ENCODE measurements at places on chromosomes 2 and 18.

GRCh38 chr2:195533771-195534642 lies 123.0 kb upstream of the SLC39A10 start:
- peak; percentile 27 for DNase-seq

DNA sequence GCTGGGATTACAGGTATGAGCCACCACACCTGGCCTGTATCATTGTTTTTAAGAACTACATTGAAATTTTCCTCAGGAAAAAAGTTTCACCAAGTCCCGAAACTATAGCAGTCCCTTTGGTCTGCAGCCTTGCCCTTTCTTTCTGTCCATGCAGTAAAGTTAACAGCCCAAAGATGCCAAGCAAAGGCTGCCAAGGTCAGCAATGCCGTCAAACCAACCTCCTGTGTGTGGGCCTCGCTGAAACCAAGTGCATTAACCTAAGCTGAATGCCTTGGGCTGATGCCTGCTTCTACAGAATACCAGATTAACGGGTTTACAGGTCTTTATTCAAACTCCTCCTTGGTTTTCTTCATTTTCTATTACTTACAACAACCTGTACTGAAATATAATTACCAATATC lies 73.1 kb downstream of the EIF5B start:
- DNase-seq: no peak

DNA sequence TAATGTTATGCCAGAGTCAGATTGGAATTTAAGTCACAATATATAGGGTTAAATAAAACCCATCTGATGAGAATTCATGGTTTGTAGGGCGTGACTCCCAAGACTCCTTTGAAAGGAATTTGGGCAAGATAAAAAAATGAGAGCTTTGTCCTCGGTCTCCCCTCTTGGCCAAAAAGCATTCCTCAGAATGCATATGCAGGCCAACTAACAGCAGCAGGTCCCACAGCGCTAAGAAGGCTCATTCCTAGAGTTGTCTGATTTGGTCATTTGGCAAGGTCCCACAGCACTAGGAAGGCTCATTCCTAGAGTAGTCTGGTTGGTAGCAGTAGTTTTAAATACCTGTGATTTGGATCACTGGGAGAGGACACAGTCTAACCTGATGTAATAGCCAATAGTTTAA lies 106.3 kb upstream of the B3GNT2 start:
- DNase-seq: no peak

DNA sequence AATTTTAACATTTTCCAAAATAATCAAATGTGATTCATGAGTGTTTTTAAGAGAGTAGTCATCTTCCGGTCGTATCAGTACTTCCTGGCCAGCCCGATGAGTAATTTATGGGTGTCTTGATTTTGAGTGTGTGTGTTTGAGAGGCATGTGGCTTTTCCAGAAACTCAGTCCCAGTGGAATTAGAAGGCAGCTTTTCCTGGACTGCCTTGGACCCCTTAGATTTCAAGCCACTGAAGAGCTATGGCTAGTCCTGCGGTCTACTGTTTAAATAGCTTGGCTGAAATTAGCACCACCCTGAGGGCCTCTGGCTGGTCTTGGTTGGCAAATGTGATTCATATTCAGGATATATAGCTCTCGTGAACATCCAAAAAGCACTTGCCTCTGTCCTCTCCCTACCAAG lies 59.4 kb downstream of the HK2 start:
- DNase-seq: no peak

GRCh38 chr2:55163274-55163721 lies 68.8 kb downstream of the CLHC1 start:
- no peak for DNase-seq

GRCh38 chr18:13273800-13274199 lies 55.2 kb downstream of the LDLRAD4 start:
- no peak for DNase-seq

- DNase-seq: no peak
These were observed 155.5 kb upstream of the ACVR2A start for GRCh38 chr2:147689220-147689909.

DNA sequence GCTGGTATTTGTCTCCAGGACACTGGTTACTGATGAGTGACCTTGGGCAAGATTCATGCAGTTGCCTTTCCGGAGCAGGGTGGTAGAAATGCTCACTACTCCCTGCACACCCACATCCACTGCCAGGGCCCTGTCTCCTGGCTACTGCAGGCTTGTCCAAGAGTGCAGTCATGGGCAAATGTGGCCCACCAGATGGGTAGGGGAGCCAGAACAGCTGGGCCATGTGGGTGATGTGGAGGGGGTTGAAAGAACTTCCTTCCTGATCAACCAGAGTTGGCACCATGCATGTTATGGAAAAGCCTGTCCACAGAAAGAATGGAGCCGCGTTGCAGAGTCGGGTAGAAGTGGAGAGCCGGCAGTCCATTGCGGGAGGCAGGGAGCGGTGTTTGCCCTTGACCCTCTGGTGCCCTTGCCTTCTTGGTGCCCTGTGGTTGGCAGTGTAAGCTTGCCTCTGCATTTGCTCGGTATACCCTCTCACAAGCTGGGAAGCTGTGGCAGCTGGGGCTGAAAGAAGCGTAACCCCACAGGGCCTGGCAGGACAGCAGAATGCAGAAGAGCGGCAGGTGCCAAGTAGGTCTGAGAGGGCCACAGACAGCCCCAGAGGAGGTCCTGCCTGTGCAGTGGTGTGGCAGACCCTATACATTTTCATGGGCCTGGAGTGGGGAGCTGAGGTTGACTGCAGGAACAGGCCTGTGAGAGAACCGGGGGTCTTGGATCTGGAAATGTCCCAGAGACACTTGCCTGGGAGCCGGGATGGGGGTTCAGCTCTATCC lies 253.2 kb downstream of the TFCP2L1 start:
- DNase-seq: no peak

- no peak for DNase-seq
These were observed 24.5 kb downstream of the PLEKHM3 start for GRCh38 chr2:208000701-208001395.

DNA sequence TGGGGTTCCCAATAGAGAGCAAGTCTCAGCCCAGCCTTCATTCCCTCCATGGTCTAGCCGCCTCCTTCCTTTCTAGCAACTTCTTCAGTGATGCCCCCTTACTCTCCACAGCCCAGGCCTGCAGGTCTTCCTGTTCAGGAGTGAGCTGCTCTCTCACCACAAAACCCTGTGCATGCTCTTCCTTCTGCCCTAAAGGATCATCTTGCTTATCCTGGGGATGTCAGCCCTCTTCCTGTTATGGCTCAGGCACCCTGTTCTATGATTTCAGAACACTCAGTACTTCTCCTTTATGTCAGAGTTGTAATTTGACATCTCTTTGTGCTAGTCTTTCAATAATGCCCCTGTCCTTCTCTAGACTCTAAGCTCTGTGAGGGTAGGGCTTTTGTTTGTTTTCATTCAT lies 19.4 kb downstream of the TMEM178A start:
- no peak for DNase-seq

- no peak for DNase-seq
These were observed 32.6 kb downstream of the PMAIP1 start for GRCh38 chr18:59932401-59932800.

GRCh38 chr2:95046371-95047112 lies 21.0 kb downstream of the MAL start:
- DNase-seq: no peak

DNA sequence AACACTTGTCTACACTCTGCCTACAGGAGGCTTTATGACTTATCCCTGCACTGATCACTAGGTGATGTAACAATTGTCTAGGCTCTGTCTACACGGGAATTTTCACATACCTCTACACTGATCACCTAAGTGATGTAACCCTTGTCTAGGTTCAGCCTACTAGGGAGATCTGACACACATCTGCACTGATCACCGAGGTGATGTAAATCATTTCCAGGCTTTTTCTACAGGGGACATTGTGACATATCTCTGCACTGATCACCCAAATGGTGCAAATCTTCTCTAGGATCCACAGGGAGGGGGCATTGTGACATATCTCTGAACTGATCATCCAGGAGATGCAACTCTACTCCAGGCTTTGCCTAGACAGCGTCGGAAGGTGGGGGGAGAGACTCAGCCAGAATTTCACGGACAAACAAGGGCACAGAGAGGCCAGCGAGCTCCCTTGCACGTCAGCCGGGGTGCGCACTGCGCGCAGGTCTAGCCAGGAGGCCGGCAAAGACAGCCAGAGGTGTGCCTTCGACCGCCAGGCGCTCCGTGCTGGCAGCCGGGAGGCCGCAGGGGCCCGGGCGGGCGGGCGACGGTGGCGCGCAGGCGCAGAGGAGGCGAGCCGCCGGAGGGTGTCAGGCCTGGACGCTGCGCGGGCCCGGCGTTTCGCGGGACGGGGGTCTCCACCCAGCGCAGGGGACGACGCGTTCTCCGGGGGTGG lies 46.9 kb upstream of the USP14 start:
- DNase-seq: no peak

DNA sequence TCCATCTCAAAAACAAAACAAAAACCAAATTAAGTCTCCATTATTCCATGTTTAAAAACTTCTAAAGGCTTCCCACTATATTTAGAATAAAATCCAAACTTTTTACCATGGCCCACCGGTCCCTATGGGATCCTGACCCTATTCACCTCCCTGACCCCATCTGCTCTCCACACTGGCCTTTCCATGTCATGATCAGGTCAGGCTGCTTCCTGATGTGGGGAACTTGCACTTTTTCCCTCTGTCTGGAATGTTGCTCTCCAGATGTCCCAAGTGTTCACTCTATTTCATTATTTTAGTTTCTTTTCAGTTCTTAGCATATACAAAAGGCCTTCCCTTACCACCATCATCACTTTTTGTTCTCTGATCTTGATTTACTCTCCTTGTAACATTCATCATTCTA lies 7.5 kb upstream of the MTA3 start:
- no peak for DNase-seq

Measured in stimulated activated CD8-positive, alpha-beta memory T cell treated with anti-CD3 and anti-CD28 coated beads, Interleukin-2, amount 100 ng/mL, for 1 hour (primary cell).